ENCODE measurements at places on chromosomes 4 and X.

DNA sequence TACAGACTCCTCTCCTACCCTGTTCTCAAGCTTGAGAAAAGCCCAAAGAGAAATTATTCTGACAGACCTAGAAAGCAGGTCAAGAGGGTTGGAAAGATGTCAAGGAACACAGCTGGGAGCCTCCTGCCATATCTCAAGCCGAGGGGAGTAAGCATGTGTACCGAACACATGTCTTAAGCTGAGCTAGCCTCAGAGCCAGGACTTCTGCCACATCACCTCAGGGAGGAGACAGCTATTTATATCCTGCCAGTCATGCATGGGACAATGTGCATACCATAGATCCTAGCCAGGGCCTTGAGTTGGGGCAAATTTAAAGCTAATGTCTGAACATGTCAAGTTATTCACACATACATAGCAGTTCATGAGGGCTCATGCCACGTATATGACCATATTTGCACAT is 11.8 kb downstream of the TMEM31 start:
- no peak for DNase-seq

- DNase-seq = no peak
Measured at GRCh38 chr4:71878376-71878775, 94.5 kb upstream of the GC start.

DNA sequence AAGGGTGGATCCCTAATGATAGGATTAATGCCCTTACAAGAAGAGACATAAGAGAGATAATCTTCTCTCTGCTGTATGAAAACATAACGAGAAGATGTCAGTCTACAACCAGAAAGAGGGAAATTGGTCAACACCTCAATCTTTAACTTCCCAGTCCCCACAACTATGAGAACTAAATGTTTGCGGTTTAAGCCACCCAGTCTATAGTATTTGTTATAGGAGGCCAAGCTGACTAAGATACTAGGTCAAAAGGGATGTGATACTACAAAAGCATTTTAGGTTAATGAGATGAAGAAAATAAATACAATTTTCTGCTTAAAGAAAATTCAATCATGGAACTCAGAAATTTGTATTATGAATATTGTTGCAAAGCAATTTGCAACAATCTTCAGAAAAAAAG is 55.4 kb upstream of the LHFPL1 start:
- no peak for DNase-seq

GRCh38 chr4:3283916-3284315 is 8.9 kb upstream of the RGS12 start:
- no peak for DNase-seq

- no peak for DNase-seq
Measured at GRCh38 chr4:57443787-57444186, 333.6 kb upstream of the IGFBP7 start.

DNA sequence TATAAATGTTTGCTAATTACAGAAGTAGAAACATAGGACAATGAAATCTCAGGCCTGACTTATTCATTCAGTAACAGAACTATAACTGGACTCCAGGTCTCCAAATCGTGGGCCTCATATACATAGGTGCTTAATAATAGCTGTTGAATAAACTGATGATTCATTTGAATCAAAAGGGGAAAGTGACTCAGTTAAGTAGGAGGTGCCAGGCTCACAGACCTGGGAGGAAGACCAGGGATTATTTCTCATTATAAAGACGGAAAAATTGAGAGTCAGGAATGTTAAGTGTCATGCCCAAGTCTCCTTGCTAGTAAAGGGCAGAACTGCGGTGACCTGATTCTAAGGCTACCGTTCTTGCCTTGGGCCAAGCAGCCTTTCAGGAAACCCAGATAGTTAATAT is 131.5 kb downstream of the HS3ST1 start:
- DNase-seq = no peak

GRCh38 chrX:136228839-136229207 is 22.4 kb downstream of the MAP7D3 start:
- no peak for DNase-seq

- DNase-seq = no peak
Measured at GRCh38 chr4:60619531-60620305, 580.4 kb upstream of the ADGRL3 start.

GRCh38 chrX:87515836-87516235 is 1.8 kb upstream of the KLHL4 start:
- no peak for DNase-seq

GRCh38 chr4:40281913-40282312 is 53.2 kb upstream of the CHRNA9 start:
- DNase-seq = no peak

GRCh38 chrX:111504941-111505340 is 6.5 kb upstream of the SERTM2 start:
- no peak for DNase-seq

- no peak for DNase-seq
Measured at GRCh38 chrX:51899741-51900140, 6.3 kb downstream of the MAGED1 start.

DNA sequence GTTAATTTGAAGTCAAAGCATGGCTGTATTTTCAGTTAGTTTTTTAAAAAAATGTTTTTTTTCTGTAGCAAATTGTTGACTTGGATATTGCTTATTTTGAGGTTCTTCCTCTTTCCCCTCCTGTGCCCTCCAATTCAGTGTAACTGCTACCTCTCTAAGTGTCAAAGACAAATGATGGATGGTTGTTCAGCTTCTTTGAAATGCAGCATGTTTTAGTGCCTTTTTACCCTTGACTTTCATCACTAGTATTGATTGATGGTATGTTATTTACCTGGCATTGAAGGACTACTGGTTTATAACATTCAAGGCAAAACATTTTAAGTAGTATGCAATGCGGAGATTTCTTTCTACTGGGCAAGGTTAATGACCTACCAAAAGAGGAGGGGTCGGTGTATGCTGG is 281.0 kb upstream of the FAT1 start:
- DNase-seq = no peak

DNA sequence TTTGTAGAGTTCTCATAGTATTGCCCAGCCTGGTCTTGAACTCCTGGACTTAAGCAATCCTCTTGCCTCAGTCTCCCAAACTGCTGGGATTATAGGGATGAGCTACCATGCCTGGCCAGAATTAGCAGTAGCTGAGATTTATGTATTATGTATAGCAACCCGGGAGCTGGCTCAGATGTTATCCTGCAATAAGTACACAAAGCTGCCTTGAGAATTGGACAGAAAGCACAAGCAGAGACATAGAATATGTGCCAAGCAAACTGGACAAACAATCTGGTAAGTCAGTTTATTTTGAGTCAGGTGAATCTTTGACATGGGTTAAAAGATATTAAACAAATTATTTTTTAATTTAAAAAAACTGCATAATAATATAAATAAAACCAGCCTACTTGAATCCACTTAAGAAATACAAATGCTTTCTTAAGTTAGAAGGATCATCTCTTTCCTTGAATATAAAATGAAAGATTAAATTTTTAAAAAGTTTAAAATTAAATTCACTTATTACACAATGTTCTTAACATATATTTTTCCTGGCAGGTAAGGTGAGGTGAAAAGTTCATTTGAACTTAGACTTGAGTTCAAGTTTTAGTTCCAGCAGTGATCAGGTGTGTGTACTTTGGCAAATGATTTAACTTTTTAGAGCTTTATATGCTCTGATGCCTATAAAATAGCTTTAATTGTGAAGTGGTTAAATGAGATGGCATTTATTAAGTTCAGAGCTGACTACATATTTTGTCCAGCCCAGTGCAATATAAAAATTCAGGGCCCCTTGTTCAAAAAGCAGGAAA is 87.8 kb upstream of the ACSL1 start:
- DNase-seq = no peak

- DNase-seq = no peak
Measured at GRCh38 chrX:43949669-43950068, 23.5 kb downstream of the NDP start.

DNA sequence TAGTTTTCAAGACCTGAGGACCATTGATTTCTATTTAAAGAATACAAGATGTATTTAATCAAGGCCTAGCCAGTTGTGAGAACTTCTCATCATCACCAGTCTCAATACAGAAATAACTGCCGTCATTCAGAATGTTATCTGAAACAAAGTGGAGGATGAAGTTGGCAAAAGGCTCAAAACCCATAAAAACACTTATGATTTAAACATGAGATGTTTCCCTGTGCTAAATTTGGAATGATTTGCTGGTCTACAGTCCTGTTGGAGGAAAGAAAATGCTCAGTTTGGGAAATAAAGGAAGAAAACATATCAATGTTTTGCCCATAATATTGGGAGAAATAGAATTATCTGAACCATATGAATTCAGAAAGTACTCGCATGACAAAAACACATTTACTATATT is 192.2 kb downstream of the ADGRA3 start:
- DNase-seq = no peak

DNA sequence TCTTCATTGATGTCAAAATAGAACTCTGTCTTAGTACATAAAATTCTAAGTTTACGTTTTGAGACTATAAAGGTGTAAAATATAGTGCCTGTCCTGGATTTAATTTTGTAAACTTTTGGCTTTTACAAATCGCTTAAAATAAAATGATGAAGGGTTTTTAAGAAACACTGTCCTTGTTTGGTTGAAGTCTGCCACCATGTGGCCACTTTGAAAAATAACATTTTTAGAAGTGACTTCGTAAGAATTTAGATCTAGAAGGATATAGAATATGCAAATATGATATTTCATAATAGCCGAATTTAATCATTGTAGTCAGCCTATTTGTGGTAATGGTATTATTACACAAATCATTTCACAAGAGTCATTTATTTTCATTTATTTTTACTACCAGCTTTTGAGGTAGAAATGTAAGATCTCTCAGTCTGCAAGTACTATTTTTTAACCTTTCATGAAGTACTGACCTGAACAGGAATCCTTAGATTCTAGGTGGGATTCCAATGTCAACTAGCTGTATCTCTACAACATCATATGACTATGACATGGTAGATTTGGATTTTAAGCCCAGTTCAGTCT is 31.0 kb upstream of the FAT4 start:
- DNase-seq = no peak
